ENCODE measurements at places on chromosomes 2 and 18.

DNA sequence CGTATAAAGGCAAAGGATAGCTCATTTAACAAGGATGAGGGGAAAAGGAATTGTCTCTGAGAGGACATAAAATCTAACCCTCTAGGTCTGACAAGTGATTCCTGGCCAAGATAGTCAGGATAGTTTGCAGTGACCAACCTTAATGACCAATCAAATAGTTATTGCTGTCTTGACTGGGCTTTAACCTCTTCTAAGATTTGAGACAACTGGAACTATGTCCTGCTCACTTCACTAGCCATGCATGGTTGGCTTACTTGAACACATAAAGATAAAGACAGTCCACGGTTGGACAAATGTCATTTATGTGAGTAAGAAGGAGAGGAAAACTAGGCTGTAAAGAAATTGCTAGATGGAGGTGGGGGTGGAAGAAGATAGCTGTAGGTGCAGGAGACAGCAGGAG is 53.8 kb downstream of the SCN1A start:
- no peak for DNase-seq

- DNase-seq, result no peak
These were observed 24.7 kb upstream of the IMPA2 start for GRCh38 chr18:11956371-11957308.

DNA sequence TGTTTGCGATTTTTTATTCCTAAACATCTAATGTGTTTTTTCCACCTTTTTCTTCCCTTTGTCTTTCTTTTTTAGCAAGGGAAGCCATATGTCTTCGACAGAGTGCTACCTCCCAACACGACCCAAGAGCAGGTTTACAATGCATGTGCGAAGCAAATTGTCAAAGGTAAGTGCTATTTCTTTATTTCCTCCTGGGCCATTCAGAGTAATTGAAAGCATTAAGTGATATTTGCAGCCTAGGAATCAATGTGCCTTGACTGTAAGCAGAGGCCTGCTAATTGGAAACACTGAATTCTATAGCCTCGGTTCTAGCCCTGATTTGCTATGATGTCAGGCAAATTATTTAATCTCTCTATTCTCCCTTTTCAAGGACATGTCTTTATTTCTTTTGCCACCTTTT is 47.0 kb downstream of the KIF5C start:
- no peak for DNase-seq

GRCh38 chr18:44452346-44452745 is 228.3 kb upstream of the SETBP1 start:
- DNase-seq, result no peak

DNA sequence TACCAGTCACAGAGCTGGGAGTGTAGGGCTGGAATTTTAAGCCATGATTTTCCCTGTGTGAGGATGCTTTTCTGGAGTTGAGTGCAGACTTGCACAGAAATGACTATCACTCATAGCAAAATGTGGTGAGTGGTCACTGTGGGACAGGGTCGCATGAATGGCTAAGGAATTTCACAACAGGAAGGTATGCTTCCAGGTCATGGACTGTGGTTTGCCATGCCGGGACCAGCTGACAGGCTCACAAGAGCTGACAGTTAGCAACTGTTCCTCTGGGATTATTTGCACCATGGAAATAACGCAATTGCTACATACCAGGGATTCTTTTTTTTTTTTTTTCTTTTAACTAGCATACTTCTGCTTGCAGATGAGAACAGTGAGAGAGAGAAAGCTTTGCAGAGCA is 3.8 kb upstream of the UXS1 start:
- peak; percentile 66 for DNase-seq

DNA sequence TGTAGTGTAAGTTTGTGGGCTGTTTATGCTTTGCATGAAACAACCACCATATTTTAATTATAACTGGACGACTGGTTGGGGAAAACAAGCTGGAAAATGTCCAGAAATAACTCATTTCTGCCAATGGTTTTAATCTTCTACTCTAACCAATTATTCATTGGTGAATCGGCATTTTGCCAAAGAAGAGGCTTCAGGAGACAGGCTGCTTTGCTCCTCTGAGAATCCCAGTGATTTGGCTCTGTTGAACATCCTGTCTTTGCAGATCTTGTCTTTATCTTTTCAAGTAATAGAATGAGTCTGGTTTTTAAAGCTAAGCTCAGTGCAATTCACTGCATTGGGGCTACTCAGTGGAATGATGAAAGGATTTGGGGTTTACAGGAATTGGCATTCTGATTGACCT is 109.6 kb downstream of the APOB start:
- DNase-seq, result no peak

DNA sequence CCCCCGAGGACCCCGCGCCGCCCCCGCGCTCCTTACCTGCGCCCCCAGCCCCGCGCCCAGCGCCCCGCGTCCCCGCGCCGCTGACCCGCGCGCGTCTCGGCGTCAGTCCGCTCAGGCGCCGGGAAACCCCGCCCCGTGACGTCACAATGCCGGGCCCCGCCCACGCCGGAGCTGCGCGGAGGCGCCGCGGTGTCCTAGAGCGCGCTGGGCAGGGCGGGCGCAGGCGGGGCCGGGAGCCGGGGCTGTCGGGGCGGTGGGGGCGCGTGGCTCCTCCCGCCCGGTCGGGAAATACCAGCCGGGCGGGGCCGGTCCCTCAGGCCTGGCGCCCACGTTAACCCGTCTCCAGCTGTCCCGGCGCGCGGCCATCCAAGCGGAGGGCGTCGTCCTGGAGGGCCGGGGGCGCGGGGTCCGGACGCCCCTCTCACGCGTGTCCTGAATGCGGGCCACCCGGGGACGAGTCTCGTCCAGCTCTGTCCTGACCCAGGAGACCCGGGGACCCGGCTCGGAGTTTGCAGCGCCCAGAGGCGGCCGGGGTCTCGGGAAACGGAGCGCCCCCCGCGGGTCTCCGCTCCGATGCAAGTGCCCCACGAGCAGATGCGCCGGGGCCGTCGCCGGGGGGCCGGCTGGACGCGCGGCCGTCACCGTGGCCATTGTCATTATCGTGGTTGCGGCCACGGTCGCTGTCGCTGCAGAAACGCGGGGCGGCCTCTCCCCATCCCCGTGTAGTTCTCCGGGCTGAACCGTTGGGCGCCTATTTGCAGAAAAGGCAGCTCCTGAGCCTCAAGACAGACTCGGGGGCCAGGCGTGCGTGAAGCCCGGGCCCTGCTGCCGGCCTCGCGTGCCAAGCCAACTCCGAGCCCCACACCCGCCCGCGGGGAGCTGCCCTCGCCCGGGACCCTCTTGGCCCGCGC is at the start of gene SLC66A2:
TSS of gene SLC66A2 (minus strand) at position 109 of the 911 bp plus-strand sequence. CDS start 727 bp downstream, outside the sequence.
- DNase-seq, result peak; percentile 92

DNA sequence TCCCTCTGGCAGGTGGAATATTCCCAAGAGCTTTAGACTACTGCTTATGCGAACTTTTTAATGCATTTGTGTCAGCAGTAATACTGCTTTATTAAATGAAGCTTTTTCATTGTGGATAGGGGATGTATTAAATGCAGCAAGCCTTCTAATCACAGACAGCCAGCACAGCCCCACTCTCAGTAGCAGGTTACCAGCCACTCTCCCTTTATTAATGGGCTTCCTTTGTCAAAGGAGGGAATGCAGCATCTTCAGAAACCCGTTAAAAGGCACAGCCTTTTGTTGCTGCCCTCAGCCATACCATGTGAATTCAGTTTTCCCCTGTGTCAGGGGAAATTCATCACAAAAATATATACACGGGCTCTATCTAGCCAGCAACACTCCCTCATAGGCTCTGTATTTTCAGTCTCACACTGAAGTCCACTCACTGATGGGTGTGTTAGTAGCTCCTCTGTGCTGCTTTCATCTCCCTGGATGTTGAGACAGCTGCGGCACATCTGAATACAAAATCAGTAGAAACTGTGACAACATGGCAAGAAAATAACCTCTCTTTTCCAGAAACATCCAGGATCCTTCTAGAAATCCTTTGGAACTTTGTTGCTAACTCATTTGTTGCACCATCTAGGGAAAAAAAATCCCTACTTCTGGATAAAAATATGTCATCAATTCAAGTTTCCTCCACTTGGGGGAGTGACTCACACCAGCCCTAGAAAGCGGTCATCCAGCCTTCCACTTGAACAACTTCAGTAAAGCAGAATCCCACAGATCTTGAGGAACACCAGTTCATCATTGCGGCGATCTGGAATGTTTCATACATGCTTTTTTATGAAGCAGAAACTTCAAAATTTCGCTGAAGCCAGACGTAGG is 48.4 kb downstream of the LRRTM1 start:
- DNase-seq, result no peak

GRCh38 chr2:48749291-48750127 is 6.0 kb downstream of the LHCGR start:
- no peak for DNase-seq

DNA sequence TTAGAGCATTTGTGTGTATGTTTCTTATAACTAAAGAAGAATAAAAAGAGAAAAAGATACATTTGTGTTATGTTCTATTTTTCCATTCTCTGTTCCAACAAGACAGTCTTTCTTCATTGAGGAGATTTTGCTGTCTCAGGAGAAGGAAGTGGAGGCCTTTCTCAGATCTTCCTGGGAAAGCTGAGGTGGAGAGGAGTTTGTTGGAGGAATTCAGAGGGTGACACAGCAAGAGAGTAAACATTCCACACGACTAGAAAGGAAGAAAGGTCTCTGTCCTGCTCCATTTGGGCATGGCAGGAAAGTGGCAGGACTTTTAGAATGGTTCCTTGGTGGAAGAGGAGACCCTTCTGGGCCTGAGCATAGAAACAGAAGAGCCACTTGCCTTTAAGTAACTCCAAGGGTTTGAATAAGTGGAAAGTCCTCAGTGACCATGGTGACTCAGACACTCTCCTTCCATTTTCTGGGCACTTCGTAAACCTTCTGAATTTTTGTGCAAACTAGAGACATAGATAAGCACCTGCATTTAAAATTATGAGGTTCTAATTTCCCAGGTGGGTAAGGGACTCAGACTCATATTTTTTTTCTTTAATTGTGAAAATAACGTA is 52.3 kb upstream of the COL5A2 start:
- no peak for DNase-seq

GRCh38 chr2:181178823-181179412 is 198.5 kb downstream of the UBE2E3 start:
- peak; percentile 33 for DNase-seq
